ENCODE measurements at places on chromosomes 1 and 21.

- DNase-seq: no peak
Observed at GRCh38 chr1:24769656-24770651, 24.7 kb downstream of the CLIC4 start.

DNA sequence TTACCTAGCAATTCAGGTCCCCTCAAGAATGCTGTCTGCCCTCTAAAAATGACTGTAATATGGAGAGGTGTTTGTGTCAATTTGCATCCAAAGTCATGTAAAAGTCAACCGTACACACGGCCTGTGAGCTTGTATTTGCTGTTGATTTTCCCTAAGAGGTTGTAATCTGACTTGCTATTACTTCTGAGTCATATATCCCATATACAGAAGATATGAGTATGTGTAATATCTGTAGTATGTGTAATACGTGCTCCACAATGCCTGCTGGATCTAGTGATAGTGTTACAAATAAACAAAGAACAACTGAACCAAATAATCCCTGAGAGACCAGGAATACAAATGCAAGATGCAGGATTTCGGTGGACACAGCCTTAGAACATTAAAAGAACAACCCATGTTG, 1.4 kb upstream of the KCNJ6 start:
- no peak for DNase-seq

- no peak for DNase-seq
Observed at GRCh38 chr1:164648636-164649035, 89.7 kb downstream of the PBX1 start.

DNA sequence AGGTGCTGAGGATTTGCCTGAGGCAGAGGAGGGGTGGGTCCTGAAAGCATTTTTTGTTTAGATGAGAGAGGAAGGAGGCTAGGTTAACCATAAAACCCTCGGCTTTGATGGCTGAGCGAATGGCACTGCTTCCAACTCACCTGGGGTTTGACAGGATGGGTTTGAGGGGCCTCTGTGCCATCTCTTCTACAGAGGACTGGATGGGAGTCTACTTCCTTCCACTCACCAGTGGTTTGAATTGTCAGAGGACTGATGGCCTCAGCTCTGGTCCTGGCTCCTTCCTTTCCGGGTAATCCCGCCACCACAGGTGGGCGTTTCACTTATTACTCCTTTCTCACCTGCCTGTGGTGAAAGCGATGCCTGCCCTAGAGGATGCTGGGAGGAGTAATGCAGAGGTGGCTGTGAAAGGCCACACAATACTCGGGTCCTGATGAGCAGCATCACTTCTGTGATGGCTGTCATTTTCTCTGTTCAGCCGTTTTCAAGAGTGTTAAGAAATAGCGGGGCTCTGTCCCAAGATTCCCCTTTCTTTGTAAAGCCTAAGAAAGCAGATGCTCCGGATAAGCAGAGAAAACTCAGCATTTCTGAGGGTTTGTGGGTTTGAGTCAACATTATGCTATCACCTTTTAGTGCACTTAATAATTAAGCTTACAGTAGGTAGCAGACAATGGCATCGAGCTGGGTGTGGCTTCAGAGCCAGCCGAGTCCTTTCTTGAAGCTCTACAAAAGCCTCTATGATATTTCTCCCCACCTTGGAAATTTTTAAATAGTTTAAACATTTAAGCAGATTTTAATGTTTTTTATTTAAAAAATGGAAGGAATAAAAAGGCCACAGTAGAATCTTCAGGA, 220.7 kb downstream of the HLX start:
- no peak for DNase-seq

DNA sequence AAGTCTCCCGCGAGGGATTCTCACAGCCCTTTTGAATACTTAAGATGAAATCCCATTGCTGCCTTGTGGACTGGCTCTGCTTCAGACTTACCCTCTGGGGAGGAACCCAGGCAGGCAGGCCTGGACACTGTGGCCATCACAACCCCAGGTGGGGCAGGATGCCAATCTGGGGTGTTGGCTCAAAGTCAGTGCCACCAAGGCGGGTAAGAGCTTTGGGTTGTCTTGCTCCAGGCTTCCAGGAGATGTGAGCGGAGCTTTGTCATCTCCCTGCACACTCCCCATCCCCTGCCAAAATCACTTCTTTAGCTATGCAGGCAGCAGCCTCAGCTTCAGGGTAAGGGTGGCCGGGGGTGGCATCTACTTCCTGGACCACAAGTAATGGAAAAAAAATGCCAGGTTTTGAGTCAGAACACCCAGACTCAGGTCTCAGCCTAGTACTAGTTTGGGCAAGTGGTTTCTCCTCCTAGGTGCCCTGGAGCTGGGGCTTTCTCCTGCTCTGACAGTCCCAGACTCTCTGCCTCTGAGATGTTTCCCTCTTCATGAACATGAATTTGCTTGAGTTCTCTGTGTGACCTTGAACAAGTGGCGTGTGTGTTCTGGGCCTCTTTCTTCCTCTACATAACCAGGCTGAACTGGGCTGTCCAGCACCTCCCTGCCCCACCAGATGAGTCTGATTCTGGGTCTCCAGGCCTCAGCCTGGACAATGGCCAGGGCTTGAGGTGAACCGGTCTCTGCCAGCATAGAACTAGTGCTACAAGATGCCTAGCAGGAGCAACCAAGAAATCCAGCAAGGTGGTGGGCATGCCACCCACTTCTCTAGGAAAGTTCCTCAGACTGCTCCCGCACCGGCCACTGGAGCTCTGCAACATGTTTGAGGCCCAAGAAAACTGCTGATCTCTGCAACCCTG, 65.4 kb downstream of the VWA5B1 start:
- peak; percentile 18 for DNase-seq

GRCh38 chr1:89279011-89279466, 6.4 kb upstream of the GBP5 start:
- DNase-seq: no peak

GRCh38 chr1:81307786-81308185, 492.9 kb upstream of the ADGRL2 start:
- DNase-seq: no peak

DNA sequence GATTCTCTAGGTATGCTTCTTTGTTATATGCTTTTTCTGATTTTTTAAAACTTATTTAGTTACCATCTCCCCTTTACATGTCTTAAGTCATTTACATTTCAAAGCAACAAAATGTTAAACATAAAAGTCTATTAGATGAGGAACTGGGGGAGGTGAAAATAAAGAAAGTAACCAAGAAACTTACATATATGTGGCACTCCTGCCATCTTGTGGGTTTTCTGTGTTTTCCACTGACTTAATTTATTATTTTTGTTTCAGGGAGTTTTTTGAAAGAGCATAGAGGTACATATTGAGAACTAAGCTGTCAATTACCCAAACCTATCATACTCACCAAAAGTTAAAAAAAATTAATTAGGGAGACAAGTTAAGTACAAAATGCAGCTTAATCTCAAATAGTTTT, 1531.1 kb downstream of the MRPL39 start:
- DNase-seq: no peak

DNA sequence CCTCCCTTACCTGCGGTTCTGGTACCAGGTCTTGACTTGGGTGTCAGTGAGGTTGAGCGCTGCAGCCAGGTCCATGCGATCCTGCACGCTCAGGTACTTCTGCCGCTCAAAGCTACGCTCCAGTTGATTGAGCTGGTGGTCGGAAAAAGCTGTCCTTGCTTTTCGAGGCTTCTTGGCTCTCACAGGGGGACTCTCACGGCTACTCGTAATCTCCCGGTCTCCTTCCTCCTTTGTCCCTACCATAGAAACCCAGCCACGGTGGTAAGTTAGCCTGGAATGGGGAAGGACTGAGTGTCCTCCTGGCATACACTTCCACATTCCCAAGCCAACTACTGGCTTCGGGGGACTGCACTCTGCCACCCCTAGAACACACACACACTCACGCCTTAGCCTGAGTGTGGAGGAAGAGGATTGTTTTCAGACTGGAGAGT, 2.6 kb downstream of the BARHL2 start:
- no peak for DNase-seq

Measured in Calu3 (cell line).